Astrocyte of the hippocampus (primary cell): ENCODE measurements at places on chromosomes 16 and 17.

GRCh38 chr16:17448640-17449638, 21.8 kb downstream of the XYLT1 start:
- DNase-seq: no peak

DNA sequence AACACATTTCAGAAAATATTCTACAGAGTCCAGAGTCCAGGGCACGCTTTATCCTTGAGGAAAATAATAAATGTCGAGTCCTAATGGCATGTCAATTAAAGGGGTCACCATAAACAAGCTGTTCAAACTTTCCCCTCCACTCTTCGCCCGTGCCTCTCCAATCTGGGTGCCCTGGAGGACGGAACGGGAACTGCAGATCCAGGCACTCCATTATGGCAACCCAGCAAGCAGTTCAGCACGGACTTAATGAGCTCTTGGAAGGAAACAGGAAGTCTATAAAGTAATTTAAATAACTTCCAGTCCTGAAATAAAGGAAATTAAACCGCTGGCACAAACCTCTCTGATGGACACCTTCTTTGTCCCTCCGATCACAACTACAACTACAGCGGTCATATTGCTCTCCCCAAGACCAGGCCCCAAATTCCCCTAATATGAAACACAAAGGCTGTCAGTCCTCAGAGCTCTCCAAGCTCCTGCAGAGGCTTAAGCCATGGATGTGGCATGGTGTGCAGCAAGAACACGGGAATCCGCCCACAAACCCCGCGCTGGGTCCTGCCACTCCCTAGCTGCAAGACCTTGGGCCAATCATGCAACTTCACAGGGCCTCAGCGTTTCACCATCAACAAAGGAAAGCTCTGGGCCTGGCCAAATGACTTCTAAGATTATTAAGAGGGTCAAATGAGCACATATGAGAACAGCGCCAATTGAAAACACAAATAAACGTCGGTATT, 52.6 kb downstream of the ZFHX3 start:
- no peak for DNase-seq

DNA sequence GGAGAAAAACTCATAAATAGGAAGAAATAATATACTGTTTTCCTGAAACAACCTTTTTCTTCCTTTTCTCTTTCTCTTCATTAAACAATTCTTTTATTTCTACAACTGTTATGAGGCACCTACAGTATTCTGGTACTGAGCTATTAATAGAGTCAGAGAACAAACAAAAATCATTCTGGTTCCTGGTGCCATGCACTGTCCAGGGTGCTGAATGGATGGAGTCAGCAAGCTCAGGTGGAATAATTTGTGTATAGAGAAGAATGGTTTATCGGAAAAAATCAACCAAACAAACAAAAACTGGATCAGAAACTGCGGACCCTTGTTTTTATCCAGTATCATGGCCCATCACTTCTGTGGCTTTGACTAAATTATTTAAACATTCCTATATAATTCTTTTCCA, 430.3 kb upstream of the GOT2 start:
- peak; percentile 55 for DNase-seq

GRCh38 chr16:997440-998051, 16.0 kb downstream of the SOX8 start:
- DNase-seq: peak; percentile 50

- peak; percentile 10 for DNase-seq
Observed at GRCh38 chr16:50836121-50836621, 94.3 kb downstream of the CYLD start.

GRCh38 chr17:66963909-66964771, at the start of gene CACNG4:
TSS of gene CACNG4 (plus strand) at chr17:66964707. CDS start at chr17:66964912, 205 bp downstream.
- peak; percentile 67 for DNase-seq

DNA sequence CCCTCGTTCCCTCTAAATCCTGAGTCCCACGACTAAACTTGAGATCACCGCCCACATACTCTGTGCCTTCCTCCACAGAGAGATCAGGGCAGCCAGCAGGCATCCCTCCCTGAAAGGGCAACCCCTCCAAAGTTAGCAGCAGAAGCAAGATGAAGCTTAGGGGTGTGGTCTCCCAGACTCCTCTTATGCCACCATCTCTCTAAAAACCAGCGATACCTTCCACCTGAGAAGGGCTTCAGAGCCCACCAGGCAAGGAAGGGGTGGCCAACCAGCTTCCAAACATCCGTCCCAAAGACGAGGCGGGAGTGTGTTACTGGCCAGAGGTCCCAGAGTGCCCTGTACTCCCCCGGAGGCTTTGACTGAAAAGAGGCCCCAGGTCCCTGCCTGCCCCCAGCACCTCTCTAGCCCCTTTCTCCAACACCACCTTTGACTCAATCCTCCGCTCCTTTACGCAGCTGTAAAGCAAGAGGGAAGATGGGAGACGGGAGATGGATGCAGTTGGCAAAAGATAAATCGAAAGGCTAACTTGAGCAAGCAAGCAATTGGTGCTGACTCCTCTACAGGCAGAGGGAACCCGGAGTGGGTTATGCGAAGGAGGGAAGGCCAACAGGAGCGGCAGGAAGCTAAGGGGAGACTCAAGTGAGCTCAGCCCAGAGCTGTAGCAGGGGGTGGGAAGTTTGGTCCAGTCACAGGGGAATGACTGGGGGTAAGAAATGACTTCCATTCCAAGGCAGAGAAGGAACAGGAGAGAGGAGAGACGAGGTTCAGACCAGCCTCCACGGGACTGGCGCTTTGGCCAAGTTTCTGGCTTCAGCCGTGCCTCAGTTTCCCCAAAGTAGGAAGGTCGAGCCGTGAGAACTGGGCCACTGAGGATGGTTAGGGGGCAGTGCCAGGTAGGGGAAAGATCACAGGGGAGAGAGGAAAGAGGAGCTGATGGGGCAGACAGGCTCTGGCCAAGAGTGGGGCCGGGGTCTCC, 1.0 kb downstream of the ST3GAL2 start:
- DNase-seq: peak; percentile 63

- no peak for DNase-seq
Observed at GRCh38 chr16:27238016-27238587, 30.5 kb downstream of the NSMCE1 start.

- peak; percentile 88 for DNase-seq
Observed at GRCh38 chr16:85569615-85570212, 43.4 kb upstream of the GSE1 start.
